Stimulated activated CD8-positive, alpha-beta memory T cell treated with anti-CD3 and anti-CD28 coated beads, Interleukin-15, amount 100 ng/mL, for 1 hour (primary cell): ENCODE measurements at places on chromosomes 7 and 10.

- no peak for DNase-seq
These were observed 73.3 kb downstream of the ADAM12 start for GRCh38 chr10:126314863-126315493.

- DNase-seq = no peak
These were observed 535.9 kb downstream of the PHTF2 start for GRCh38 chr7:78334426-78334825.

- DNase-seq = no peak
These were observed 75.2 kb downstream of the CLEC2L start for GRCh38 chr7:139598642-139599041.

- no peak for DNase-seq
These were observed 45.5 kb downstream of the NOD1 start for GRCh38 chr7:30433082-30433481.

DNA sequence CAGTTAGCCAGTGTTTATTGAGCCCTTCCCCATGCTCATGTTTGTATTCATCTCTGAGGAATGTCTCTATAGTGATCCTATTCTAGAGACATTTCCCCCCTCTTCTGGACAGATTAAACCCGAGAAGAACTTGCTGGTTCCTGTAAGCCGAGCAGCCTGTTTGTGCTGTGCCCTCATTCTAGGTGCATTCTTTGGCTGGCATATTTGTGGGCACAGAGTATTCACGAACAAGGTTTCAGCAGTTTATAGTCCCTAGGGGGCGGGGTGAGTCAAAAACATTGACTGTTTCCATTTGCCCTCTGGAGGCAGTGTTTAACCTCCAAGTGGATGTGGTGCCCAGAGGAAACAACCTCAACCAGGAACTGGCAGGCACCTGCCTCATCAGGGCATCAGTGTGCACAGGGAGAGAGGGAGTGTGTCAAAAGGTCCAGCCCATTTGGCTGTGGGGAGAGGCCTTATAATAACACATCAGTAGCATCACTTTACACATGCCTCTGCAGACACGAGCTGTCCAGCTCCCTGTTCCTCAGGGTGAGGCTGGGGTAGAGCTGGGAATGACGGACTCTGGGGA, 273.3 kb upstream of the LRGUK start:
- no peak for DNase-seq

DNA sequence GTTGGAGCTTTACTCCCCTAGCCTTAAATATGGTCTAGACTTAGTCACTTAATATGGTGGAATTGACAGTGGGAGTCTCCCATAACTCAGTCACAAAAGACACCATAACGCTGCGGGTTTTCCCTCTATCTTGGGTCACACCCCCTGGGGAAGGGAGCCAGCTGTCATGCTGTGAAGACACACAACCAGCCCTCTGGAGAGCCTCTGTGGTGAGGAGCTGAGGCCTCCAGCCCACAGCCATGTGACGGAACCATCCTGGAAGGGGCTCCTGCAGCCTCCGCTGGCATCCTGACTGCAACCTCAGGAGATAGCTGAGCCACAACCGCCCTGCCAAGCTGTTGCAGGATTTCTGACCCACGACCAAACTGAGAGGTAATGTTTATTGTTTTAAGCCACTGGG, 37.9 kb downstream of the PAXIP1 start:
- no peak for DNase-seq

GRCh38 chr10:132942101-132943057, at the start of gene CFAP46:
TSS of gene CFAP46 (minus strand) at chr10:132942570. CDS start at chr10:132942484, 86 bp downstream.
- no peak for DNase-seq

GRCh38 chr10:34664706-34665105, 150.4 kb downstream of the PARD3 start:
- no peak for DNase-seq

- no peak for DNase-seq
These were observed 56.0 kb upstream of the ST8SIA6 start for GRCh38 chr10:17510242-17510908.

GRCh38 chr10:51272555-51272954, 198.3 kb downstream of the PRKG1 start:
- no peak for DNase-seq

GRCh38 chr10:97843281-97843671, 6.4 kb upstream of the GOLGA7B start:
- DNase-seq = no peak

- DNase-seq = no peak
These were observed 119.1 kb downstream of the CUBN start for GRCh38 chr10:17010363-17011145.

- no peak for DNase-seq
These were observed 151.6 kb downstream of the SND1 start for GRCh38 chr7:127803626-127804025.

DNA sequence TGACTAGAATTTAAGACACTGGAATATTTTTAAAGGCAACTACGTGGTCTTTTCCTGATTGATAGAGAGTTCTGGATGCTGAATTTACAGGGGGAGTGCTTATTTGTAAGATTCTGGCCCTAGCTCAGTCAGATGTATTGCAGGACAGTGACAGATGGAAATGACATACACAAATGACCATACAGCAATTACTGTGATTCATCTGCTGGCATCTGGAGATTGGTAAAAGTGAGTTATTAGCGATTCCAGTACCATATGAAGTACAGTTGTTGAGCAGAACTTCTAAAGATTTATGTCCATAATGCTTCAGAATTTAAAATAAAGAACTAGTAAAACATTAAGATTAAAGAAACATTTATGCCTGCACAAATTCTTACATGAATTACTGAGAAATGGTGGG, 243.2 kb downstream of the CRPPA start:
- no peak for DNase-seq

DNA sequence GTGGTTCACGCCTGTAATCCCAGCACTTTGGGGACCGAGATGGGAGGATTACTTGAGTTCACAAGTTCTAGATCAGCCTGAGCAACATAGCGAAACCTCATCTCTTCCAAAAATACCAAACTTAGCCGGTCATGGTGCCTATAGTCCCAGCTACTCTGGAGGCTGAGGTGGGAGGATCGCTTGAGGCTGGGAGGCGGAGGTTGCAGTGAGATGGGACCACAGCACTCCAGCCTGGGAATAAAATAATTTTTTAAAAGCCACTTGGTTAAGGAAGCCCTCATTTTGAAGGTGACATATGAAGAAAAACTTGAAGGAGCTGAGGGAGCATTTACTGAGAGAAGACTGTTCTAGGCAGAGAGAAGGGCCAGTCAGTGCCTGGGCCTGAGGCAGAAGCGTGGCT, 4.2 kb upstream of the EZH2 start:
- DNase-seq = no peak

DNA sequence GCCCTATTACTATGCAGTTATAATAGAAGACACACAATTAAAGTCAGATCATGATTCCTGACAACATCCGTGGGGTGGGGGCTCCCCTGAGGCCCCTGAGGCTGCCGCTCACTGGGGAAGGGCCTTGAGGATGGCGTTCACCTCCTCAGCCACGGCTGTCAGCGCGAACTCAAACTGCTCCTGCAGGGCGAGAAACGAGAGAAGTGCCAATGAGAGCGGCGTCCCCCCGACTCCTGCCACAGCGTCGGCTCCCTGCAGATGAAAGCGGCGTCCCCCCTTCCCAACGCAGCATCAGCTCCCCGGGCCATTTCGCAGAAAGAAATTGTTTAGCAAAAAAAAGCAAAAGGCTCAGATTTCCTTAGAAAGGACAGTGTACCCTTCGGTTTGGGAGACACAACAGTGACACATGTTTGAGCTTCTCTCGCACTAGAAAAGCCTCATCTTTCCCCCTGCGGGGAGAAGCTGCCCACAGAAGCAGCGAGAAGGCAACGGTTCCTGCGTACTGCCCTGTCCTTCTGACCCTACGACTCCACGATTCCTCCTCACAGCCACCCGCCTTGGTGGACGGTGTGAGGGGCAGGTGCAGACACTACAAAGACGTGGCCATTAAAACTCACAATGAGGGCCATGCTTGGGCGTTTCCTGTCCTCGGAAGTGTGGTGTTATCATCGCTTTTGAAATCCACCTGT, 203.9 kb downstream of the DNAJB6 start:
- DNase-seq = no peak

DNA sequence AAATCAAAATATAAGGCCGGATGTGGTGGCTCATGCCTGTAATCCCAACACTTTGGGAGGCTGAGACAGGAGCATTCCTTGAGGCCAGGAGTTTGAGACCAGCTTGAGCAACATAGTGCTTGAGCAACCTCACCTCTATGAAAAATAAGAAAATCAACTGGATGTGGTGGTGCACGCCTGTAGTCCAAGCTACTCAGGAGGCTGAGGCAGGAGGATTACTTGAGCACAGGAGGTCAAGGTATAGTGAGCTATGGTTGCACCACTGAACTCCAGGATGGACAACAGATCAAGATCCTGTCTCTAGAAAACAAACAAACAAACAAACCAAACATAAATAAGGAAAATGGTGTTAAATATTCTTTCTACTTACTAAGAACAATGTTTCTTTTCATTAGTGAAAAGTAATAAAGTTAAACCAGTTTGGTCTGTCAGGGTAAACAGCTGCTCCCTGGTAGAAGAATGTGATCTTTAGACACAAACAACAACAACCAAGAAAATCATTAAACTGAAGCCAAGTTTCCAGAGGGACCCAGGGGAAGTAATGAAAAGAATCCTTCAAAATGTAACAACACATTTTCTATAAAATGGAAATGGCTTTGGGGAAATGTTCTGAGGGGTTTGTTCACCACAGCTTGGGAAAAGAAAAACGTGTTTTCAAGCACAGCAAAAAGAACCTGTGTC, 17.5 kb upstream of the BAG3 start:
- no peak for DNase-seq

GRCh38 chr10:26574783-26575182, 122.7 kb upstream of the PDSS1 start:
- no peak for DNase-seq

GRCh38 chr7:31705377-31705776, 18.4 kb downstream of the PPP1R17 start:
- DNase-seq = no peak

GRCh38 chr10:101570428-101571270, 17.4 kb downstream of the POLL start:
- DNase-seq = no peak

DNA sequence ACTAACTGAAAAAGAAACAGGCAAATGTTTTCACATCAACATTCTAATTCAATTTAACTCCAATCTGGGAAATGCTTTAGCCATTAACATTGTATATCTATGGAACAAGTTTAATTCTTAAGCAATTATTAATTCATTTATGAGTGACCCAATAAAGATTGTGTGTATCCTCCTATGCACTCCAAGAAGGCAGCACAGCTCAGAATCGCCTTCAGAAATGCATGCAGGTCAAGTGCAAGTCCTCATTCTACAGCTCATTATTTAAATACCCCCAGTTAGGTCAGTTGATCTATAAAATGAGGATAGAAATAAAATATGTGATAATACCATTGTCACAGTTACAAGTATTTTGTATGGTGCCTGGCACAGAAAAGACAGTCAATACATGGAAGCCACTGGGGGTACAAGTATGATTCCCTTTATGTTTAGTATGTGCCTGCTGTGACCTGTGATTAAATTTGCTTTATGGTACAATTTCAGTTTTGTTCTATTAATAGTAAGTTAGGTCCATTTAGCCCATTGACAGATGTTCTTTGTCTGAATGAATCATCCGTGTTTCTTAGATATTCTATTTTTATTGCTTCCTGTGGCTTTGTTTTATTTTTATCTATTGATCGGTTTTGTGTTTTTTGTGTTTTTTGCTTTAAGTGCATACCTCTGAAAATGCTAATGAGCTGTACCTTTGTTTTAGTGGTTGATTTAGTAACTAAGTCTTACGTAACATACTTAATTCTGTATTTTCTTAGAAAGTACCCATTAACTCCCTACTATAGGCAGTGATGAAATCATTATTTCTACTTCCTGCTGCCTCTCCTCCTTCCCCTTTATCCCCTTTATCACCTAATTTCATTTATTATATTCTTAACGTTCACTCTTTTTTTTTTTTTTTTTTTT, 42.8 kb downstream of the CPXM2 start:
- DNase-seq = no peak

DNA sequence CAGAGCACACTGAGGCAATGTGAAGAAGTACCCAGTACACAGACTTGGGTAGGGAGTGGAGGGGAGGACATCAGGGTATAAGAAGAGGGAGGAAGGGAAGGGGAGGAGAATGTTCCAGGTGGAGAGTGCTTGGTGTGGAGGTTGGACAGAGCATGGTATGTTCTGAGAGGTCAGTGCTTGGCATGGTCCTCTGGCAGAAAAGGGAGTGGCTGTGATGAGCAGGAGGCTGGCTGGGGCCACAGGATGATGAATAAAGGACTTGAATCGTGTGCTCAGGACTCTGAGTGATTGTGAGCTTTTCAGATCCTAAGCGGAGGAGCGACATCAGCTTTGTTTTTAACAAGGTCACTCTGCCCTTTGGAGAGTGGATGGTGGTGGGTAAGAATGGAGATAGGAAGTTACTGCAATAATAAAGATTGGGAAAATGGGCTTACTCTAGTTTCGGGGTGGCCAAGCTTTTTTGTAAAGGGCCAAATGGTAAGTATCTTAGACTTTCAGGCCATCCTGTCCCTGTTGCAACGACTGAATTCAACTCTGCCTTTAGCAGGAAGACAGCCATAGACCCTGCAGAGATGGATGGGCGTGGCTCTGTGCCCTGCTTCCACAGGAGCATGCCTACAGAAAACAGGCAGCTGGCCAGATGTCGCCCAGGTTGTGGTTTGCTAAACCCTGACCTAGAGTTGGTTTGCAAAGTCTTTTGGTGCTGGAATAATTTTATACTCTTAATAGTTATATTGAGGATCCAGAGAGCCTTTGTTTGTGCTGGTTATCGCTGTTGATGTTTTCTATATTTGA, 8.4 kb downstream of the PPP2R2D start:
- DNase-seq = no peak

- DNase-seq = no peak
These were observed 127.4 kb downstream of the ZNF365 start for GRCh38 chr10:62501547-62501946.

DNA sequence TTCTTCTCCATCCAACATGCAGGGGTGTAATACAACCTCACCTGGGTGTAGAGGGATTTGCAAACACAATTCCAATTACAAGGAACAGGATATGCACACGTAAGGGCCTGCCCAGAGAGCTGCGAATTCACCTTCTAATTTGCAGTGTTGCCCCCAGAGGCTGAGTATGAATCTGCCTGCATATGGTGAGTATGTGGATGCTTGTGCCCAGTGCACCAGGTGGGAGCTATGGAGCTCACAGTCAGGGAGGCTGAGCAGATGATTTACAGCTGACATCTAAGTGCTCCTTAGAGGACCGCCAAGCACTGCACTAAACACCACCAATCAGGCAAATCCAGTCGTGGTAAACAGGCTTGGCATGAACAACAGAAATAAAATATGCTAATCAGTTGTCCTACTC, 132.0 kb downstream of the RELN start:
- no peak for DNase-seq
